SJSA1 (cell line): ENCODE measurements at places on chromosomes 6 and 20. TPM values are rescaled to one million over a fixed set of nuclear protein-coding genes. Genes with fewer than 3 reads are reported as not detected.

Gene AKAP12
- total RNA-seq: 5.3 and 5.9 TPM in 2 replicates

Gene HLA-DOA
- not detected in 2 replicates for total RNA-seq

Gene OLIG3
- not detected in 2 replicates for total RNA-seq

Gene NUDT3
- 17.1 and 20.2 TPM in 2 replicates for total RNA-seq

Gene CHMP4B
- total RNA-seq: 47.9 and 48.9 TPM in 2 replicates

Gene CDSN
- not detected in 2 replicates for total RNA-seq

Gene OXT
- not detected in 2 replicates for total RNA-seq

Gene TP53INP2
- total RNA-seq: 0.88 and 2.9 TPM in 2 replicates

Gene MRPS18A
- 47.9 and 57.6 TPM in 2 replicates for total RNA-seq

Gene HCK
- not detected in 2 replicates for total RNA-seq

Gene MYBL2
- total RNA-seq: 73.6 and 80.8 TPM in 2 replicates

Gene XKR7
- total RNA-seq: not detected in 2 replicates

Gene CNKSR3
- total RNA-seq: 11.4 and 14.7 TPM in 2 replicates

Gene SAMD10
- 0.41 and 0.47 TPM in 2 replicates for total RNA-seq

Gene CYP24A1
- not detected in 2 replicates for total RNA-seq

Gene SIRPD
- not detected in 2 replicates for total RNA-seq

Gene PGC
- not detected in 2 replicates for total RNA-seq

Gene ACAT2
- total RNA-seq: 81.8 and 120 TPM in 2 replicates

Gene C4A
- 0.47 and 1.4 TPM in 2 replicates for total RNA-seq

Gene C6orf141
- total RNA-seq: not detected in 2 replicates

Gene SLC52A3
- not detected in 2 replicates for total RNA-seq

Gene HLA-DQA1
- not detected in 2 replicates for total RNA-seq

Gene RIPOR3
- 1.3 and 1.8 TPM in 2 replicates for total RNA-seq

Gene CCN2
- 292 and 364 TPM in 2 replicates for total RNA-seq

Gene GJA10
- total RNA-seq: not detected in 2 replicates

Gene CTCFL
- total RNA-seq: not detected in 2 replicates

Gene GATA5
- total RNA-seq: not detected in 2 replicates

Gene E2F1
- 62.1 and 63.9 TPM in 2 replicates for total RNA-seq

Gene FILIP1
- 2.4 and 4.1 TPM in 2 replicates for total RNA-seq

Gene MOCS3
- total RNA-seq: 6.2 and 7.2 TPM in 2 replicates

Gene CRISP2
- total RNA-seq: not detected in 2 replicates

Gene TRAPPC3L
- 0.06 TPM in 1 of 2 replicates, not detected in the other for total RNA-seq

Gene PLA2G7
- not detected in 2 replicates for total RNA-seq

Gene HEY2
- 0.66 TPM in 1 of 2 replicates, not detected in the other for total RNA-seq

Gene CLIC5
- 0.22 and 1.2 TPM in 2 replicates for total RNA-seq

Gene C6orf52
- 0.50 and 2.2 TPM in 2 replicates for total RNA-seq

Gene LRP11
- 55.7 and 143 TPM in 2 replicates for total RNA-seq

Gene OSBPL2
- total RNA-seq: 10.5 and 14.9 TPM in 2 replicates

Gene SLC44A4
- not detected in 2 replicates for total RNA-seq
